H1 (cell line): ENCODE measurements at places on chromosomes 7 and 10. TPM values are rescaled to one million over a fixed set of nuclear protein-coding genes. Genes with fewer than 3 reads are reported as not detected.

- no peaks in the 10 kb centered on the region for H3K4me1 ChIP-seq
- H3K27ac ChIP-seq = no peak overlapping the region
- no peak overlapping the region for H3K4me3 ChIP-seq
These were observed 222.0 kb downstream of the TWIST1 start for GRCh38 chr7:18895456-18895855.

FASTK gene
- total RNA-seq = 39.4 and 43.8 TPM in 2 replicates

PPP1R3C gene
- total RNA-seq = 1.3 and 1.7 TPM in 2 replicates

DNA sequence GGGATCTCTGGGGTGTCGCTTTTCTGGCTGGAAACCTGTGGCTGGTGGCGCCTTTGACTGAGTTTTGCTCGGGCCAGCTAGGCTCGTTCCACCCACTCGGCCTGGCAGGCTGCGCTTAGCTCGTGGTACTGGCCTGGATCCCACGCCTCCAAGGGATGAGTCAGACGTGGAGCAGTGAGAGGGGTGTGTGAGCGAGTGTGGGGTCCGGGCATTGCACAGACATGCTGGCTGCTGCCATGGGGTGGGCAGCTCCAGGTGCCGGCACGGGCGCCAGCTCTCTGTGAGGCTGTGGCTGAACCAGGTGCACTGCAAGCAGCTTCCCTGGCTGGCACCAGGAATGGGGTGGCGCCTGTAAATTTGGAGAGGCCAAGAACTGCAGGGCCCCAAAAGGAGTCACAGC, 63.1 kb upstream of the CACNA2D1 start:
- H3K27ac ChIP-seq = no peak overlapping the region
- no peaks in the 10 kb centered on the region for H3K36me3 ChIP-seq
- no peak for DNase-seq
- no peaks in the 10 kb centered on the region; the same call in none of the 2 replicates for H3K4me1 ChIP-seq
- H3K4me3 ChIP-seq = no peak overlapping the region
- H3K27me3 ChIP-seq = no peaks in the 10 kb centered on the region

DNA sequence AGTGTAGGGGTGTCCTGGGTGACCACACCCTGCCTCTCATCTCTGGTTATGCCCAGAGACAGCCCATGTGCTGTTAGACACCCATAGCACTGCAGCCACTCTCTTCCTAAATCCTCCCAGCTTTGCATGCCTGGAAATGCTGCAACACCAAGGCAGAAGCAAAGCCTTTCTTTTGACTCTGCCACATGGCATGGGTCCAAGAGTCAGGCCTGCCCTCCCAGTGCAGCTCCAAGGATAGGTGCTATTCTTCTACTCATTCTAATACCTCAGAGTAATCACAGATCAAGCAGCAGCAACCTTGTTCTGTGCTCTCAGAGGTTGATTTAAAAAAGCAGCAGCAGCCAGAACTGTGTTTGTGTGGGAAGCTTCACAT, 23.4 kb downstream of the FRMPD2 start:
- no peaks in the 10 kb centered on the region for H3K36me3 ChIP-seq
- H3K27me3 ChIP-seq = no peaks in the 10 kb centered on the region
- H3K4me1 ChIP-seq = peaks cover 15% of the 10 kb centered on the region
- DNase-seq = no peak
- no peak overlapping the region for H3K27ac ChIP-seq
- H3K4me3 ChIP-seq = no peak overlapping the region

PLXNA4 gene
- total RNA-seq = 0.76 and 1.8 TPM in 2 replicates

DNA sequence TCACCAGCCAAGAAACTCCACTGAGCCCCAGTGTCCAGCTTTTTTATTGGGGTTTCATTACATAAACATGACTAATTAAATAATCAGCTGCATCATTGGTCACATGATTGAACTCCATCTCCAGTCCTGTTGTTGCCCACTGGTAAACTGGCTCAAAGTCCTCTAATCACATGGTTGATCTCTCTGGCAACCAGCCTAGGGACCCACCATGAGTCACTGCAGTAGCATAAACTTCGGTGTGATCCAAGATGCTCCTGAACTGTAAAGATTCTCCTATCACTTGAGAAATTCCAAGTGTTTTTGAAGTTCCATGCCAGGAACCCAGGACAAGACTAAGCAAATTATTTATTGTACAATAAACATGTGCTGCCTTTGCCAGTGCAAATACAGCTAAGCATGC, 130.4 kb upstream of the AUTS2 start:
- H3K4me3 ChIP-seq = no peak overlapping the region
- no peaks in the 10 kb centered on the region for H3K4me1 ChIP-seq
- H3K27ac ChIP-seq = no peak overlapping the region
- H3K27me3 ChIP-seq = no peaks in the 10 kb centered on the region
- no peak for DNase-seq
- no peaks in the 10 kb centered on the region for H3K36me3 ChIP-seq

- H3K27me3 ChIP-seq = no peaks in the 10 kb centered on the region
- H3K36me3 ChIP-seq = no peaks in the 10 kb centered on the region
- no peak for DNase-seq
- no peak overlapping the region for H3K27ac ChIP-seq
- H3K4me1 ChIP-seq = no peaks in the 10 kb centered on the region
These were observed 48.2 kb upstream of the VIPR2 start for GRCh38 chr7:159192725-159193453.

SPDYE2 gene
- not detected in 2 replicates for total RNA-seq

GIMAP4 gene
- total RNA-seq = 0.22 TPM in 1 of 2 replicates, not detected in the other

DNA sequence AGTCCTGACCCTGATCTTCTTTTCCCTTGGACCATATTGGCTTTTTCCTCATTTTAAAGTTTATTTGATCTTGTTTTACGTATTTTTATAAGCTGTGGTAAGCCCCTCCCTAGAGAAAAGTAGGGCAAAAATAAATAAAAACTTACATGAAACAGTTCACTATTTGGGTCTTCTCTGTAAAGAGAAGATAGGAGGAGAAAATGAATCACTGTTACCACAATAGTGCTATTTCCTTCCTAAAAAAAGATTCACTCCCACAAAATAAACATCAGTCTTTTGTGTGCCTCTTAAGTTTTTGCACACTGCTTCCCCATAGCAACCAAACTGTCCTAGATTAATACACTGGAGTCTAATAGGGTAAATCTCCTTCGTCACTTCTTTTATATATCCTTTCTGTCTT, 1.4 kb upstream of the SVIL start:
- no peak for DNase-seq
- H3K36me3 ChIP-seq = no peaks in the 10 kb centered on the region
- peaks cover 9% of the 10 kb centered on the region for H3K4me1 ChIP-seq
- H3K27ac ChIP-seq = no peak overlapping the region

GRCh38 chr7:6268907-6269306, 3.5 kb downstream of the CYTH3 start:
- peaks cover 6% of the 10 kb centered on the region for H3K4me1 ChIP-seq
- no peak for DNase-seq
- H3K36me3 ChIP-seq = no peaks in the 10 kb centered on the region
- H3K4me3 ChIP-seq = no peak overlapping the region
- H3K27ac ChIP-seq = no peak overlapping the region
- H3K27me3 ChIP-seq = peaks cover 9% of the 10 kb centered on the region

- no peak overlapping the region for H3K27ac ChIP-seq
- H3K4me3 ChIP-seq = no peak overlapping the region
- DNase-seq = no peak
These were observed 29.6 kb downstream of the MAD1L1 start for GRCh38 chr7:2202901-2203765.

- peak overlapping the region; percentile 71 for H3K4me3 ChIP-seq
- no peak overlapping the region for H3K27ac ChIP-seq
- peaks cover 9% of the 10 kb centered on the region for H3K4me1 ChIP-seq
- H3K27me3 ChIP-seq = no peaks in the 10 kb centered on the region
- DNase-seq = no peak
These were observed 1.7 kb upstream of the PRKCQ start for GRCh38 chr10:6581778-6582228.
